SK-N-DZ (cell line): ENCODE measurements at places on chromosomes 11 and 22.

DNA sequence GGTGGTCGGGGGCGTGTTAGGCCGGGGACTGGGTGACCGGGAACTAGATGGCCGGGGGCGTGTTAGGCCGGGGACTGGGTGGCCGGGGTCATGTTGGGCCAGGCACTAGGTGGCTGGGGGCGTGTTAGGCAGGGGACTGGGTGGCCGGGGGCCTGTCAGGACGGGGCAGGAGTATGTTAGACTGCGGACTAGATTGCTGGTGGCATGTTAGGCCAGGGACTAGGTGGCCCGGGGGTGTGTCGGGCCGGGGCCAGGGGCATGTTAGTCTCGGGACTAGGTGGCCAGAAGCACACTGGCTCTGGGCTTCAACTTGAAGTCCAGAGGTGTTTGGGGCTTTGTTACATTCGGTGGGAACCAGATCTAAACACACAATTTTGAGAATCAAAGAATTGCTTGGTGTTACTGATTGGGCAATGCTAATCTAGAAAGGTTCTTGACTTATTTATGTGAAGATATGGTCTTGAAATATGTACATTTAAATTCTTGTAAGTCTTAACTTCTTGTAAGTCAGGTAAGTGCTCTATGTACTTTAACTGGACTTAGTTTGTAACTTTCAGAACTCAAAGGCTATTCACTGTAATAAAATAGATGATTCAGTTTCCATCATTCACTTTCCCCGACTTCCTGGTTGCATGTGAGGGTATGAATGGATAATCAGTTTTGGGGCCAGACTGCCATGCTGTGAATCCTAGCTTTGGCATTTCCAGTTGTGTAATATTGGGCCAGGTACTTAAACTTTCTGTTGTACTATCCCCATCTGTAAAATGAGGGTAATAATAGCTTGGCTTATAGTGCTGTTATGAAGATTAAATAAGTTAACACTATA is 1.1 kb downstream of the EXT2 start:
- no peak for DNase-seq

DNA sequence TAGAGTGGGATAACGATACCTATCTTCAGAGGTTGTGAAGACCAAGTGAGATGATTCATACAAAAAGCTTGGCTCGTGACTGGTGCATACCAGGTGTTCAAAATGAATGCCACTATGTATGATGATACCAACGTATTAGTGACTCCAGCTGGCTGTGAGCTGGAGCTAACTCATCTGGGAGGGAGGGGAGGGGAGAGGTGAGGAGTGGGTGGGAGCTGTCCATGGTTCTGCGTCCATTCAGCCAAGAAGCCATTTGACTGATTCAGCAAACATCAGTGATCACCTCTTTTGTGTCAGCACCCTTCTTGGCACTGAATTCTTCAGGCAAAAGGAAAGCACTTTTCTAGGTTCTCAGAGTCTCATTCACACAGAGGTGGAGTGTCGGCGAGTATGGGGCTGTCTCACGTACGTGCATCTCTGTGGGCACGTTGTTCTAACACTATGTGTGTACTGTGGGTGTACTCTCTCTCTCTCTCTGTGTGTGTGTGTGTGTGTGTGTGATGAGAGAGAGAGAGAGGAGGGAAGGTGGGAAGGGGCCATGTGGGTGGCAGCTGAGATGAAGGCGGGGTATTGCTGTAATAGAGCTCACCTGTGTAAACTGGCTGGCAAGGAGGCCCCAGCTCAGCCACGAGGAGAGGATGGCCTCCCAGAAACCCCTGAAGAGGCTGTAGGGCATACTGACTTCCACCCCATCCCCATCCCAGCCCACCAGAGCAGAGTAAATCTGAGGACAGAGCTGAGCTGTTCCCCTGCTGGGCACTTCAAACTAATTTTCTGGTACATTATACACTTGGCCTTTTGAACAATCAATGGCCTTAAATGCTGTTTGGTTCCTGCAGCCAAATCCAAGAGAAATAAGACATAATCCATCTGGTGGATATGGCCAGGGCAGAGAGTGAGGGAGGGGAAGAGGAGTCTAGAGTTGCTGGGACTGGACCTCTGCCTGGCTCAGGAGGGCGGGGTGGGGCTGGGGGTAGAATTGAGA is 96.1 kb upstream of the THY1 start:
- no peak for DNase-seq

DNA sequence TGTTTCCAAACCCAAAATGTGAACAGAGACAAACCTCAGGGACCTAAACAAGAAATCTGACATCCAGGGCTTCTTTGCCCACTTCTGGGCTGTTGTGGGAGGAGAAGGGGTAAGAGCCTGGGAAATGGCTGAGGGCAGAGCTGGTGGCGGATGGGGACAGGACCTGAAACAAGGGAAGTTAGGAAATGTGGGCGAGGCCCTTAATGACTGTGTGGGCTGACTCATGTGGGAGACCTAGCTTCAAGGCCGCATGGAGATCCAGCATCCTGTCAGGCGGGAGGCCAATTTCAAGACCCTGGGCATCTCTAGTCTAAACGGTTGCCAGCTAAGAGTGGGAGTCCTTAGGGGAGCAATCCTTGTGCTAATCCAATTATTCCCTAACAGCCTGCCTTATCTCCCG is 2.1 kb upstream of the OAF start:
- no peak for DNase-seq

DNA sequence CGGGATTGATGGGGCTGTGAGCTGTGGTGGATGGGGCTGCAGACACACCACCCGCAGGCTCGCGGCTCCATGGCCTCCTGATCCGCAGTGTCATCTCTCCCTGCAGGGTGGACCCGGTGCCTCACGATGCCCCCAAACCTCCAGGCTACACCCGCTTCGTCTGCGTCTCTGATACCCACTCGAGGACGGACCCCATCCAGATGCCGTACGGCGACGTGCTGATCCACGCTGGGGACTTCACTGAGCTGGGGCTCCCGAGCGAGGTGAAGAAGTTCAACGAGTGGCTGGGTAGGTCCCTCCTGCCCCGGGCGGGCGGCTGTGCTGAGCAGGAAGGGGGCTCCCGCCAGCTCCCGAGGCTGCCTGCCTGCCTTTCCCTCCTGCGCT is 23.1 kb downstream of the MPPED1 start:
- DNase-seq: no peak

DNA sequence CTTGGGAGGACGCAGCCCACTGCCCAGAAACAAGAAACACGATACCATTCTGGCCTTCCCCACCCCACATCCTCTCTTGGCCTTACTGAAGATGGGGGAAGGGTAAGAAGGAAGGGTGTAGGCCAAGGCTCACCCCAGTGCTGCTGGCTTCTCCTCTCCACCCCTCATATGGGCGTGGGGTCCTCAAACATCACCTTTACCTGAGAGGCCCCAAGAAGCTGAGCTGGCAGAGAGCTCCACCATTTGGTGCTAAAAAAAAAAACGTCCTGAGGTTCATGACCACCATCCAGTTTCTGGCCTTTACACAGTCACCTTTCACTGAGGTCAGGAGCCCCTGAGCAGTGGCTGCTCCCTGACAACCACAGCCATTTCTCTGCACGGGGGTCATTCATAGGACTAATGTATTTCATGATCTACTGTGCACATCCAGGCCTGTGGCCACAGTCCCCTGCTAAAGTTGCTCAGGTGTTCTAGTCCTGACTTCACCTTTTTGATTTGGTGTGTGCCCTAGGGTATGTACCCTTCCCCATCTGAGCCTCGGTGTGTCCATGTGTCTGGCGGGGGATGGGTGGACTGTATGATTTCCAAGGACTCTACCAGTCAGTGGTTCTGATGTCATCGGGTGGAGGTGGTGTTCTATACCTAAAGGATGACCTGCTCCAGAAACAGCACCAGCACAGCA is 15.1 kb downstream of the RHOG start:
- DNase-seq: no peak

DNA sequence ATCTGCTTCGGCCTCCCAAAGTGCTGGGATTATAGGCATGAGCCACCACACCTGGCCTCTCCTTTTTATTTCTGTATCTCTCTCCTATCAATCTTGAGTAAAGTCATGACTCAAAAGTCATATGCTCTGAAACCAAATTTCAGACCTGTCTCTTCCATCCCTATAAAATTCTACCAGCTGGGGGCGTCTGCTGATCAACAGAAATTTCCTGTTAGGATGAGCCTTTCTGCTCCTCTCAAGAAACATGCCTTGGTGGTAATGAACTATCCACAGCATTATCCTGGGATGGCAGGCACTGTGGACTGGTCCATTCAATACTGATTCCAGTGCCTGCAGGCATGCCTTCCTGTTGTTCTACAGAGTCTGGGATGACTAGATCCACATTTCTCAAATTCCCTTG is 472.6 kb downstream of the NELL1 start:
- DNase-seq: peak; percentile 16

GRCh38 chr11:45045683-45046471 is 95.2 kb upstream of the TP53I11 start:
- no peak for DNase-seq

- DNase-seq: peak; percentile 57
Observed at GRCh38 chr11:62889484-62890437, 9.1 kb downstream of the SLC3A2 start.

DNA sequence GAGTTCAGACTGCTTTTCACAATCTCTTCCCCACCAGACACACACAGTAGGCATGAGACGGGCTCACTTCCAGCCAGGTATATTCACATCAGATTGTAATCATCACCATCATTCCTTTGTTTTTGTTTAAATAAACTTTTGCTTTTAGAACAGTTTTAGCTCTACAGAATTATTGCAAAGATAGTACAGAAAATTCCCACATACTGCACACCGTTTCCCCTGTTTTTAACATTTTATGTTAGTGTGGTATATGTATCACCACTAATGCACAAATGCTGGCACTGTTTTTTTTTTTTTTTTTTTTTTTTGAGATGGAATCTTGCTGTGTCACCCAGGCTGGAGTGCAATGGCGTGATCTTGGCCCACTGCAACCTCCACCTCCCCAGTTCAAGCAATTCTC is 83.3 kb upstream of the ANO1 start:
- DNase-seq: no peak

DNA sequence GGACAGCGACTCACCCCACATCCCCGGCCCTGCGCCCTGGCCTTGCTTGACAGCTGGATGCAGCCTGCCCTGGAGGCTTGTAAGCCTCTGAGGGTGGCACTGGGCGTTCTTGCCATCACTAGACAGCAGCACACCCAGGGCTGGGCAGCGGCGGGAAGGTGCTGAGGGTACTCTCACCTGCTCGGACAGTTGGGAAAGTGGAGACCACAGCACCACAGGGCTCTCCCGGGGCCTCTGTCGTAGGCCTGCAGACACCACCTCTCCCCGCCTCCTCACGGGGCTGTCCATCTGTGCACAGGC is 18.8 kb upstream of the BRSK2 start:
- DNase-seq: no peak

DNA sequence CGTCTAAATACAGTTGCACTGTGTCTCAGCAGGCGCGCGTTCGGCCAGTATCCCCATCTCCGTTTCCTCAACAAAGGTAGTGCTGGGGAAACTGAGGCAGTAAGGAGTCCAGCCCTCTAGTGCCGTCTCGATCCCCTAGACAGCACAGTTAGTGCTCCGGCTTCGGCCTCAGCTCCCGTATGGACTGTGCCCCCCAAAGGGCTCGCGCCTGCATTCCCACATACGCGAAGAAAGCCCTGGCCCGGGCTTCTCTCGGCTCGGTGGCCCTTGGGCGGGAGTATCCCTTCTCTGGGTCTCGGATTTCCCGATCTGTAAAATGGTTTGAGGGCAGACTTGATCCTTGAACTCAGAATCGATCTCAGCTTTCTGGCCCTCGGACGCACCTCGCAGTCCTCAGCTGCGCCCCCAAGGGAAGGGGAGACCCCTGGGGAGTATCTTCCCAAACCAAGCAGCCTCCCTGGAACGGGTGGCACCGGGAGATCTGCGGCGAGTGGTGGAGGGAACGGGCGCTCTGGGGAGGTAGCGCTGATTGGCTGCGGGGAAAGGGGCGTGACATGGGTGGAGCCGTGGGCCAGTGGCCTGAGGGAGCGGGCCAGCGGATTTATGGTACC is 759 bp upstream of the PEX16 start:
- peak; percentile 82 for DNase-seq

GRCh38 chr11:9208726-9209501 is 56.2 kb downstream of the DENND5A start:
- DNase-seq: no peak

DNA sequence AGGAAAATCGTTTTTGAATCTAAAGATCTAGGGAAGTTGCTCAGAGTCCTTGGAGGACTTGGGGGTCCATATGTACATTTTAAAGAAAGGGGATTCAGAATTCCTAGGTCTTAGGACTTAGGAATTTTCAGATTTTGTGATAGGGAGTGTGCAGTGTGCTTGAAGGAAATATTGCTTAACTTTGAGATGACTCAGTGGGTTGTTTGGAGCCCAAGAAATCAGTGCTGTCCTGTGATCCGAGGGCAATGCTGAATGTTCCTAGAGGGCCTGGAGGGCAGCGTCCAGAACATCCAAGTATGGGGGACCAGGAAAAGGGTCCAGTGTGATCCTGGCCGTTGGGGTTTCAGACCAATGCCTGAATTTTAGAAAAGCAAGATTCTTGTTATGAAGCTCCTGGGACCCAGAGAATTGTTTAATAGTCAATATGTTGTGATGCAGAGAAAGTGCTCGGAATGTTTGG is 3.1 kb upstream of the IGF2 start:
- no peak for DNase-seq

GRCh38 chr11:119374632-119375336 is 6.7 kb downstream of the USP2 start:
- peak; percentile 53 for DNase-seq

DNA sequence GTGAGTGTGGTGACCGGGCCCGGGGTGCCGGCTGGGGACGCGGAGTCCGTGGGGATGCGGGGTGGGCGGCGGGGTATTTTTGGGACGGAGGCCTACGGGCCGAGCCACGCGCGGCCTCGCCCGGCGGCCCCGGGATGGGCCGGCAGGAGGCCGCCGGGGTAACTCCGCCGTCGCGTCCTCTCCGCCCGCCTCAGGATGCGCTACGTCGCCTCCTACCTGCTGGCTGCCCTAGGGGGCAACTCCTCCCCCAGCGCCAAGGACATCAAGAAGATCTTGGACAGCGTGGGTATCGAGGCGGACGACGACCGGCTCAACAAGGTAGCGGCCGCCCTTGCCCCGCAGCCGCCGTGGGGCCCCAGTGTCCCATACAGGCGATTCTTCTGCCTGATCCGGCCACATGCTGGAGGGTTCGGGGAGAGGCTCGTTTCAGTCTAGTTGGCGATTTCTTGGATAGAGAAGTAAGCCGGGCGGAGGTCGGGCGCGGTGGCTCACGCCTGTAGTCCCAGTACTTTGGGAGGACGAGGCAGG is 337 bp downstream of the RPLP2 start:
- DNase-seq: no peak

GRCh38 chr11:76798671-76799065 is 15.5 kb downstream of the TSKU start:
- DNase-seq: no peak

- DNase-seq: no peak
Observed at GRCh38 chr11:3860375-3860774, 4.9 kb downstream of the STIM1 start.

GRCh38 chr22:43289976-43290721 is 53.0 kb downstream of the SCUBE1 start:
- no peak for DNase-seq

GRCh38 chr11:107623183-107623582 is 32.2 kb downstream of the ELMOD1 start:
- no peak for DNase-seq

DNA sequence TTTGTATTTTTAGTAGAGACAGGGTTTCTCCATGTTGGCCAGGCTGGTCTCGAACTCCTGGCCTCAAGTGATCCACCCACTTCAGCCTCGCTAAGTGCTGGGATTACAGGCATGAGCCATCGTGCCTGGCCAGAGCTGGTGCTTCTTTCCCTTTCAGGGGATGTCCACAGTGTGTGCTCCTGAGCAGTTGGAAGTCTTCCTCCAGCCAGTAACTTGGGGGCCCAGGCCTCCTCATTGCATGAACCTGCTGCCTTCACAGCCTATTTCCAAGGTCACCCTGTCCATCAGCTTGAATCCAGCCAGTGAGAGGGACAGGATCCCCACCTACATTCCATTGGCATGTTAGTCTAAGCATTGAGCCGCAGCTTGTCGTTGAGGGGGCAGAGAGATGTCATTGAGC is 12.5 kb downstream of the RTL6 start:
- DNase-seq: no peak
